ENCODE measurements at places on chromosomes 1 and 21.

DNA sequence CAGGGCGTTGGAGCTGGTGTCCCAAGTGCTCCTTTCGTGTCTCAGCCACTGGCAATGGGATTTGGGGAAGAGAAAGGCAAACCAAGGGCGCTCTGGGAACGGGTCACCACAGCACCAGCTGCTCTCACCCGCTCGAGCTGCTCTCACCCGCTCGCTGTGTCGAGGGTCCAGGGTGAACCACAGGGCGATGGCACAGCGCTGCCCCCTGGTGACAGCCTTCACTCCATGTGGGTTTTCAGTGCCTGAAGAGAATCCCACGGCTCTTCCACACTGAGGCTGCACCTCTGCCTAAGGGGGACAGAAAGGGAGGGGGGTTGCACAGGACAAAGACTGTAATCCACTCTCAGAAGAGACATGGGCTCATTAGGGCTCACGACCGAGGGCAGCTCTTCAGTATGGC, 7.1 kb upstream of the CLDN19 start:
- peak; percentile 71 for DNase-seq

- DNase-seq, result no peak
Measured at GRCh38 chr1:118902711-118903191, 85.4 kb downstream of the TBX15 start.

GRCh38 chr1:33860671-33861070, 3.2 kb upstream of the HMGB4 start:
- DNase-seq, result no peak

DNA sequence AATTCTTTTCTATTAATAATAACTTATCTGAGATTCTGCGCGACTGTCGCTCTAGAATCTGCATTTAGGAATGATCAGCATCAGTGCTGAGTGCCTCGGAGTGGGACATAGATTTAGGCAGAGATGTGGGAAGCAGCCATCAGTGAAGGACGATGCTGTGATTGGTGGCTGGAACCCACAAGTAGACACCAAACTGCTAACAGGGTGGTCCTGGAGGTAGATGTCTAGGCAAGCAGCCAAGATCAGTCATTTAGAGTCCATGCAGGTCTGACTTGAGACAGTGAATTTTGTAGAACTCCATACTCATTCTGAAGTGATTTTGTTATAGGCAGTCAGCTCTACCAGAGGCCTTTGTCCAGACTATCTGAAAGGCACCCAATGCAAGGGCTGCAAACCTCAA, 51.8 kb upstream of the LYST start:
- no peak for DNase-seq

DNA sequence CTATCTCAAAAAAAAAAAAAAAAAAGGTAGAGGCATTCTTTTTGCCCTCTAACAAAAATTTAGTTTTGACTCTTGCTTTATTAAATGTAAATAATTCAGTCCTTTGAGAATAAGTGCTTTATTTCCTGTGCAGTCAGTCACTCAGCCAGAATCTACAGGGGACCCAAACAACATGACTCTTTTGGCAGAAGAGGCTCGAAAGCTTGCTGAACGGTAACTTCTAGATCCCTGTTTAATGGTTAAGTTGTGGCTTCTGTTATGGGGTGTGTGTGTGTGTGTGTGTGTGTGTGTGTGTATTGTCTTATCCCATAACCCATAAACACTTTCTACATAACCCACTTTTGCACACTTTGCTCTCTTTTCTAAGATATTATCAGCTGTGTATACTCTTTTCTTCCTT, 54.9 kb upstream of the LAMC2 start:
- no peak for DNase-seq

- DNase-seq, result no peak
Measured at GRCh38 chr1:208007938-208008342, 97.0 kb upstream of the CD34 start.

- no peak for DNase-seq
Measured at GRCh38 chr1:208241512-208241911, 2.7 kb downstream of the PLXNA2 start.

GRCh38 chr1:70745199-70745598, 302.4 kb downstream of the PTGER3 start:
- DNase-seq, result peak; percentile 51

GRCh38 chr1:179195376-179195775, 34.1 kb downstream of the ABL2 start:
- no peak for DNase-seq

Data from neural progenitor cell (in vitro differentiated cells).